ENCODE measurements at places on chromosomes 3 and 15.

DNA sequence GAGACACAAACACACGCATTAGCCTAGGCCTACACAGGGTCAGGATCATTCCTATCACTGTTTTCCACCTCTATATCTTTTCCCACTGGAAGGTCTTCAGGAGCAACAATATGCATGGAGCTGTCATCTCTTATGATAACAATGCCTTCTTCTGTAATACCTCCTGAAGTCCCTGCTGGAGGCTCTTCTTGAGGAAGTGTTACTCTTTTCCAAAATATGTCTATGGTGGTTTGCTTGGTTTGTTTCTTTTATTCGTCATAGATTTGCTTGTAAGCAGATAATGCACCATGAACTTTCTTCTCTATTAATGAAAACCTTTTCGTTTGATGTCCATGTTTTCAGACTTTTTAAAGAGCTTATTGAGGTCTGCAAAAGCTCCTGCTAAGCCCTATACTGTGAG lies 109.3 kb downstream of the GMPS start:
- no peak for DNase-seq

GRCh38 chr3:66803206-66803605 lies 194.9 kb upstream of the KBTBD8 start:
- no peak for DNase-seq

DNA sequence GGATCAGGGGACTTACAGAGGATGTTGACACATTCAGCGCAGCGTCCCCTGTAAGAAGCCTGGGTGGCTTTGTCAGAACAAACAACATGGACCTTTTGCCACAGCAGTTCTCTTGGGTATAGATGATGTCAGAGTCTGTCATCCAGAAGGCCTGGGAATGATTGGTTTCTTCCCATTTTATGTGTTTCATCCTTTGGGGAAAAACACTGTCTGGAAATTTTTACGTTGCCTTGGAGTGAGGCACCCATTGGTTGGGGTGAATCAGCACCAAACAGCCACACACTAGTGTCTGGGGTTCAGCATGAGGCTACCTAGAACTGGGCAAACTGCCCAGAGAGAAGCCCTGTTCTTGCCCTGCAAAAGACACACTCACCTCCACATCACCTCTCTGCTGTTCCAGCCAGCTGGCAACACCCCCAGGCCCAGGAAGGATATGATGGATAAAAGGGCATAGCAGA lies 123.0 kb downstream of the FAM43A start:
- DNase-seq: no peak

DNA sequence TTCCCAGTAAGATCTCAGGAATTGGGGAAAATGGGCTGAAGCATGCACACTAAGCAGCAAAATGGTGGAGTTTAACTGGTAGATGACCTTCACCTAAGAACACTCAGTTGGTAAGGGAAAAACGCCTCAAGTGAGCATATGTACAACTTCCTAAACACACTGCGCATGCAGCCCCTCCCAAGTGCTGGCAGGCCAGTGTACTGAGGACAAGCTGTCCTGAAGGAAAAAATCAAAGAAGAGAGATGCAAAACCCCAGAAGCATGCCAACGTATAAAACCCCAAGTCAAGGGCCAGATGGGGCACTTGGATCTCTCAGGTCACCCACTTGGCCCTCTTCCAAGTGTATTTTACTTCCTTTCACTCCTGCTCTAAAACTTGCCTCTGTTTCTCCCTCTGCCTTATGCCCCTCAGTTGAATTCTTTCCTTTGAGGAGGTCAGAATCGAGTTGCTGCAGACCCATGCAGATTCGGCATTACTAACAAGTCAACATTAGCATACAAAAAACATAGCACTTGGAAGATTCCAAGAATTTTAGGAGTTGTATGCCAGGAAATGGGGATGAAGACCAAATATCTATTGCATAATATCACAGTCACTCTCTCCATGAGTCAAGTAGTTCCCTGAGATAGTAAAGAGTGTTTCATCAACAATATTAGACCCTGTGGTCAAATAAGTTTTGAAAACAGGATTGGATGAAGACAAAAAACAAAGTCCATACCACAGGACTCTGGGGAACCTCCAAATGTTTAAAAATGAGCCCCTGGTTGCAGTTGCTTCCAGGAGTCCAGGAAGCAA lies 10.8 kb upstream of the FYCO1 start:
- no peak for DNase-seq

GRCh38 chr3:195897853-195898415 lies 10.4 kb downstream of the TNK2 start:
- DNase-seq: no peak

- DNase-seq: no peak
Measured at GRCh38 chr3:134327594-134327975, 46.7 kb downstream of the AMOTL2 start.

DNA sequence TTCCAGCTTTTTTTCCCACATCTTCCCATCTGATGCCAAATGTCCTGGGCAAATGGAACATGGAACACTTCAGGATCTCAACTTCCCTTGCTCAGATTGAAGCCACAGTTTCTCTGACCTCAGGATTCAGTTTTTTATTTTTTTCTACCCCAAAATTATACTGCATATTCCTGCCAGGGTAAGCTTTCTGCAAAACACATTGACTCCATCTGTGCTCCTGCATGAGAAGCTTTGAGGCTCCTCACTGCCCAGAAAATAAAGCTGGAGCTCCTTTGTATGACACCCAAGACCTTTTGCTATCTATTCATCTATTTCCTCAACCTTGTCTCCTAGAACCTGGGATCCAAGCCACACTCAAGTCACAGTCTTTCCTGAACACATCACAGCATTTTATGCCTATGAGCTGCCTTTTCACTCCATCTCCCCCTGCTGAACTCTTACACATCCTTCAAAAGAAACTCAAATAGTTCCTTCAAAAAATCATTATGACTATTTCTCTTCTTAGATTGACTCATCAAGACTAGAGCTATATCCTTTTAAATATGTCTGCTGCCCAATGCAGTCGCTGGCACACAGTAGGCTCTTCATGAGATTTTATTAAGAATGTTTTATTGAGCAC lies 57.4 kb upstream of the PSMD6 start:
- DNase-seq: no peak

- peak; percentile 87 for DNase-seq
Measured at GRCh38 chr3:42148982-42149432, 57.9 kb downstream of the TRAK1 start.

DNA sequence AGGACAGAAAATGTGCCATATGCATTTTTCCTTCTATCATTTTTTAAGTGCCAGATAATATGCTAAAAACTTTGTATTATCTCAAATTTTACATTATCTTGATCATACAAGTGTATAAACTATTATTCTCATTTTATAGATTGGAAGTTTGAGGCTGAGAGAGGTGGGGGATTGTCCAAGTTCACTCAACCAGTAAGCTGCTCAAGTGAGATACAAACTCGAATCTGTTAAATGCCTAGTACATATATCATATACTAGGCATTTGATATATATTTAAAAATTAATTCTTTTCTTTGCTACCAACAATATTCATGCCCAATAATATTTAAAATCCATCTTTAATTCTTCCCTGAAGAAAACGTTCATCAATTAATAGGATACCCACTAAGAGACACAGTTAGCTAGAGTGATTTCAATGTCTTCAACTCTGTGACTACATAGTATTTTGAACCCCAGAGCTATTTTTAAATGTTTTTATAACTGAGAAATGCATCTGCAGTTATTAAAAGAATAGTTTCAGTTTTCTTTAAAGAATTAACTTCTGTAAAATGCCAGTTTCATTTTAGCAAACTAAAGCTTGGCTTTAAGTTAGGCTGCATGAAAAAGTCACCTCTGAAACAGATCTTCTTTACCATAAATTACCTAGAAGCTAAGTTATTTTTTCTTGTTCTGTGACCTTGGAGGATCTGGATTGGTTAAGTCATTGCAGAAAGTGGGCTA lies 40.4 kb downstream of the IQCB1 start:
- DNase-seq: no peak

GRCh38 chr3:14216257-14217048 lies 37.8 kb downstream of the LSM3 start:
- peak; percentile 95 for DNase-seq

- no peak for DNase-seq
Measured at GRCh38 chr3:136804813-136805212, 14.1 kb upstream of the SLC35G2 start.

- DNase-seq: no peak
Measured at GRCh38 chr3:160005004-160005403, 16.4 kb downstream of the IL12A start.

DNA sequence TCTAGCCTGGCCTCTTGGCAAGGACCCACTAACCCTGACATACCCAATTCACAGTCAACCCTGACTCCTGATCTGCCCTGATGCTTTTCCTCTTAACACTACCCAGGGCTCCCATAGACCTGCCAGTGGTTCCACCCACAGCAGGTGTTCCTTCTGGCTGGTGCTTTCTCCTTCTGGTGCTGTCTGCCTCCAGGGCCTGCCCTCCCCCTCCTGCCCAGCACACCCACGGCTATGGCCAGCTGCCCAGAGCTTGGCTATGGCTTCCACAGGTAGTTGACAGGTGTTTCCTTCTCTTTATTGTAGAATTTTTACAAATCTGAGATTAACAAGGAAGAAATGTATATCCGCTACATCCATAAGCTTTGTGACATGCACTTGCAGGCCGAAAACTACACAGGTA lies 46.5 kb upstream of the MANF start:
- DNase-seq: no peak

DNA sequence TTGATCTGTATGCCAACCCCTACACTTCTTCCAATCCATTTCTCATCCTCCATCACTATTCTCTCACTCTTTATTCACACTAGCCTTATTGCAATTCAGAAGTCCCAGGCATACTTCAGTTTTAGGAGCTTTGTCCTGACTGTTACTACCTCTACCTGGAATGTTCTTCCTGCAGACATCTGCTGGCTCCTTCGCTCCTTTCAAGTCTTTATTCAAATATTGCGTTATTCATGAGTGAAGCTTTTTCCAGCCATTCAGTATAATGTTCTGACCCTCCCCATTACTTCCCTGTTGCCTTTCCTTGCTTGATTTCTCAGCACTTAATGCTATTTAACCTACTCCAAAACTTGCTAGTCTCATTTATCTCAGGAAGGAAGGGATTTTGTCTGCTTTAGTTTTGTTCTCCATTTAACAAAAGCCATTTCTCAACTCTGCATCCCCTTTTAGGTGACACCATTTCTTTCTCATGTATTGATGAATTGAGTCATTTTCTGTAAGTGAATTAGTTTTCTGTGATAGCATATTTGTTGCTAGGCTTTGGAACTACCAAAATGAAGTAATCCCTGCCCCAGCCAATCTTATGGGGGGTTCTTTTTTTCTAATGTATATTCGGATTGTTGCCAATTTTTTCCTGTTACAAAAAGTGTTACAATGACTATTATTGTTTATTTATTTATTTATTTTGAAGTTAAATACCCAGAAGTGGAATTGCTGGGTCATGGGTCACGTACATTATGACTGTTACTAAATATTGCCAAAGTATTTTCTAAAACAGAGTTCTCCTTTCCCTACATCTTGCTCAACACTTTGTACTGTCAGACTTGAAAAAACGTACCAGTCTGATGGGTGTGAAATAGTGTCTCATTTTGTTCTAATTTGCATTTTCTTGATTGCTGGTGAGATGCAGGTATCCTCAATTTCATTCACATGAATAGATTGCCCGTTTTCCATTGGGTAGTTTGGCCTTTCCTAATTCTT lies 9.4 kb downstream of the ATP11B start:
- no peak for DNase-seq

GRCh38 chr3:31369637-31370379 lies 162.9 kb upstream of the STT3B start:
- no peak for DNase-seq

- no peak for DNase-seq
Measured at GRCh38 chr3:196518966-196519717, 4.0 kb upstream of the SMCO1 start.

- DNase-seq: no peak
Measured at GRCh38 chr15:83158393-83158792, 49.2 kb downstream of the HDGFL3 start.

- DNase-seq: no peak
Measured at GRCh38 chr3:141776885-141777284, 13.7 kb downstream of the GRK7 start.

DNA sequence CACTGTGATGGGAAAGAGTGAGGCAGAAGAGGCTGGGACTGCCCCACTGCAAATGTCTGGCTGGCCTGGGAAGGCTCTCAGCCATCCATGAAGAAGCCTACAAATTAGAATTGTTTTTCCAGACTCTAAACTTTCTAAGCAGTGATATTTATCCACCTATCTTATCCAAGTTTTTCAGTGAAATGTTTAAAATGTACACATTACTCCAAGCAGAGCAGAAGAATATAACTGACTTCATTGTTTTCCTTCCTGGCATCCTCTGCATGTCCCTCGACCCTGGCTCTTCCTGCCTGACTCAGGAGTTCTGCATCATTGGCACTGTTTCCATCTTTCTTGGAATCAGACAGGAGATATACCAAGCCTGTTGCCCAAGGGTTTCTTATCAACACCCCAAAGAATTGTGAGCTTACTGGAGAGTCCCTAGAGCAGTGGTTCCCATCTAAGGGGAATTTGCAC lies 401.5 kb upstream of the PROK2 start:
- no peak for DNase-seq

GRCh38 chr15:79675982-79676381 lies 220.8 kb downstream of the MTHFS start:
- DNase-seq: no peak

GRCh38 chr3:177314897-177315296 lies 117.6 kb upstream of the TBL1XR1 start:
- DNase-seq: no peak

DNA sequence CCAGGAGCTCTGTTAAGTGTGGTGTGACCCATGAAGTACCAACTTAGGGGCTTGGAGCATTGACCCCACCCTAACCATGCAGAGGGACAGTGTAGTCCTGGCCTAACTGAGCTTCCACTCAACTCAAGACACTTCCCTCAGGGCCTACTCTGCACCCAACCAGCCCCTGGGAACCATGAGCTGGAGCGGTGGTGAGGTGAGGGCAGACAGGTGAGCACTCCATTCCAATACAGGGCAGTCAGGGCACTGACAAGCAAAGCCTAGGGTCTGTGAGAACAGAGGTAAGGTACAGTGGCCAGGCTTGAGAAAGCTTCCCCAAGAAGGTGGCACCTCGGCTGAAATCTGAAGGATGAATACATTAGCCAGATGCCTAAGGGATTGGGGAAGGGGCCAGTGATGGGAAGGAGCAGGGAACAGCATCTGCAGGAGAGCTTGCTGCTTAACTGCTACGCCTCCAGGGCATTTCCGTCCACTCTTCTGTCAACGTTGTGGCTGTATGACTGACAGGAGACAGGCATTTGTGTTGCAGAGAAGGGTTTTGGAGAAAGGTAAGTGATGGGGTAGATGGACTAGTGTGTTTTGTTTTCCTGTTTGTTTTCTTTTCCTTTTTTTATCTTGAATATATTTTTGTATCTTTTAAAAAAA lies 243.5 kb upstream of the TRIM42 start:
- DNase-seq: no peak

GRCh38 chr15:51844747-51845426 lies 15.4 kb downstream of the TMOD3 start:
- DNase-seq: no peak
